ENCODE measurements at places on chromosomes 12 and 14. TPM values are rescaled to one million over a fixed set of nuclear protein-coding genes. Genes with fewer than 3 reads are reported as not detected.

Gene ZC2HC1C
- total RNA-seq = 1.8 TPM

Gene CLBA1
- total RNA-seq = 2.6 TPM

Gene KERA
- not detected for total RNA-seq

Gene MFAP5
- total RNA-seq = 470 TPM

Gene BIN2
- total RNA-seq = 9.4 TPM

- H3K27me3 ChIP-seq = no peaks in the 10 kb centered on the region
- no peaks in the 10 kb centered on the region for H3K36me3 ChIP-seq
- no peak overlapping the region for H3K27ac ChIP-seq
- H3K4me1 ChIP-seq = no peaks in the 10 kb centered on the region
- H3K4me3 ChIP-seq = no peak overlapping the region
These were observed 170.6 kb downstream of the CRADD start for GRCh38 chr12:93847517-93848474.

DNA sequence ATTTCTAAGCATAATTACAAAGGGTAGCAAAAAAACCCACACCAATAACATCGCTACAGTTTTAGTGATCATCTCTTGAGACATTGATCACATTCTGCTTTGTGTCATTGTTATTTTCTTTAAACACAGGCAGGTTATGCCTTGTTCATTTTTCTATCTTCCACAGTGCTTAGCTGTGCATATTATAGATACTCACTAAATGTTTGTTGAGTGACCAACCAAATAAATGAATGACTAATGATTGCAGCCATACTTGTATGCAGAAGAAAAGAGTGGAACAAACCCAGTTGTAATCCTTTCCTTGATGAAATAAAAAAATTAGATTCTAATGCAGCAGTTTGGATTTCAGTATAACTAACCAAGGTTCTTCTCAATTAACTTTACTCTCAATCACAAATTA lies 81.0 kb upstream of the RASSF8 start:
- no peak overlapping the region for H3K27ac ChIP-seq
- no peaks in the 10 kb centered on the region for H3K36me3 ChIP-seq
- no peaks in the 10 kb centered on the region for H3K4me1 ChIP-seq
- H3K4me3 ChIP-seq = no peak overlapping the region
- no peak for DNase-seq
- no peaks in the 10 kb centered on the region for H3K27me3 ChIP-seq

DNA sequence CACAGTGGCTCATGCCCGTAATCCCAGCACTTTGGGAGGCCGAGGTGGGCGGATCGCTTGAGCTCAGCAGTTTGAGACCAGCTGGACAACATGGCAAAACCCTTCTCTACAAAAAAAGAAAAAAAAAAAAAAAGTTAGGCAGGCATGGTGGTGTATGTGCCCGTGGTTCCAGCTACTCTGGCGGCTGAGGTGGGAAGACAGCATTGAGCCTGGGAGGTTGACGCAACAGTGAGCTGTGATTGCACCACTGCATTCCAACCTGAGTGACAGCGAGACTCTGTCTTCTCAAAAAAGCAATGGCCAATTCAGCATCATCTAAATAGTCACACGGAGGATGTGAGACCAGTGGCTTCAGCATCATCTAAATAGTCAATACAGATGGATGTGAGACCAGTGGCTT lies 10.4 kb upstream of the SAMD4A start:
- H3K27ac ChIP-seq = no peak overlapping the region
- no peaks in the 10 kb centered on the region for H3K4me1 ChIP-seq
- DNase-seq = no peak
- no peaks in the 10 kb centered on the region for H3K27me3 ChIP-seq

GRCh38 chr14:56112781-56113180 lies 5.4 kb upstream of the PELI2 start:
- no peak for DNase-seq
- H3K27me3 ChIP-seq = no peaks in the 10 kb centered on the region
- no peaks in the 10 kb centered on the region for H3K4me1 ChIP-seq

- H3K27ac ChIP-seq = peak overlapping the region; percentile 98
- H3K27me3 ChIP-seq = no peaks in the 10 kb centered on the region
- peaks cover 3% of the 10 kb centered on the region for H3K4me1 ChIP-seq
- peak overlapping the region; percentile 75 for H3K4me3 ChIP-seq
- H3K36me3 ChIP-seq = no peaks in the 10 kb centered on the region
- DNase-seq = peak; percentile 81
These were observed 431 bp upstream of the RHOJ start for GRCh38 chr14:63203618-63204406.

DNA sequence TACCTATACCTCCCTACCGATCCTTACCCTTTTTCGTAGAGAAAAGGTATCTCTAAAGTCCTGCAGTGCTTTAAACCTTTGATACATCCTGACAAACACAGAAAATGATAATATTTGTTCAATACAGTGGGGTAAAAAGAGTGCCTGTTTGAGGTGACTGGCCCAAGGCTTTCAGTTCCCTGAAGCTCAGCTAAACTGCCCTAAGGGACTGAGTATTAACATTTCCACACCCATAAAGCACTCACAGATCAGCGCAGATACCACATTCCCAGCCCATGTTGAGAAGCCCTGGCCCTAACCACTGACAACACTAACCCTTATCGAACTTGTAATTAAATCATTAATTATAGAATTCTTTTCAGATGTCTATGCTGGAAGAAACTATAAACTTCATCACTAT lies 108.7 kb downstream of the DIP2B start:
- no peaks in the 10 kb centered on the region for H3K27me3 ChIP-seq
- H3K36me3 ChIP-seq = no peaks in the 10 kb centered on the region
- H3K27ac ChIP-seq = no peak overlapping the region
- H3K4me1 ChIP-seq = peaks cover 4% of the 10 kb centered on the region

- H3K36me3 ChIP-seq = no peaks in the 10 kb centered on the region
- H3K4me1 ChIP-seq = no peaks in the 10 kb centered on the region
- no peak overlapping the region for H3K27ac ChIP-seq
- H3K27me3 ChIP-seq = no peaks in the 10 kb centered on the region
- H3K4me3 ChIP-seq = no peak overlapping the region
These were observed 22.7 kb downstream of the MFAP5 start for GRCh38 chr12:8639936-8640335.

GRCh38 chr14:89201645-89202044 lies 215.4 kb downstream of the FOXN3 start:
- H3K36me3 ChIP-seq = no peaks in the 10 kb centered on the region
- H3K4me3 ChIP-seq = no peak overlapping the region
- no peaks in the 10 kb centered on the region for H3K4me1 ChIP-seq
- no peak for DNase-seq
- H3K27me3 ChIP-seq = no peaks in the 10 kb centered on the region

GRCh38 chr12:26264215-26264838 lies 69.0 kb downstream of the SSPN start:
- no peaks in the 10 kb centered on the region for H3K4me1 ChIP-seq
- no peak for DNase-seq
- H3K36me3 ChIP-seq = no peaks in the 10 kb centered on the region
- no peaks in the 10 kb centered on the region for H3K27me3 ChIP-seq
- no peak overlapping the region for H3K4me3 ChIP-seq
